Endothelial cell of coronary artery (primary cell): ENCODE measurements at places on chromosomes 5 and 9. TPM values are rescaled to one million over a fixed set of nuclear protein-coding genes. Genes with fewer than 3 reads are reported as not detected.

The IFNE gene
- 0.99 and 2.1 TPM in 2 replicates for total RNA-seq

The C5orf46 gene
- 0.18 and 22.4 TPM in 2 replicates for total RNA-seq

The WDR31 gene
- 0.54 and 0.75 TPM in 2 replicates for total RNA-seq

The TMEM8B gene
- total RNA-seq: 0.09 and 1.1 TPM in 2 replicates

The NIPBL gene
- 23.2 and 30.1 TPM in 2 replicates for total RNA-seq

The NPDC1 gene
- 29.4 and 39.3 TPM in 2 replicates for total RNA-seq

The GMCL2 gene
- not detected in 2 replicates for total RNA-seq

The GDNF gene
- 0.09 TPM in 1 of 2 replicates, not detected in the other for total RNA-seq

The PTBP3 gene
- 27.3 and 32.1 TPM in 2 replicates for total RNA-seq

The LCN15 gene
- total RNA-seq: not detected in 2 replicates

The AIF1L gene
- total RNA-seq: 27.6 and 31.6 TPM in 2 replicates

The TRMO gene
- 10.7 and 12.0 TPM in 2 replicates for total RNA-seq
